ENCODE measurements at places on chromosomes 13 and 19.

DNA sequence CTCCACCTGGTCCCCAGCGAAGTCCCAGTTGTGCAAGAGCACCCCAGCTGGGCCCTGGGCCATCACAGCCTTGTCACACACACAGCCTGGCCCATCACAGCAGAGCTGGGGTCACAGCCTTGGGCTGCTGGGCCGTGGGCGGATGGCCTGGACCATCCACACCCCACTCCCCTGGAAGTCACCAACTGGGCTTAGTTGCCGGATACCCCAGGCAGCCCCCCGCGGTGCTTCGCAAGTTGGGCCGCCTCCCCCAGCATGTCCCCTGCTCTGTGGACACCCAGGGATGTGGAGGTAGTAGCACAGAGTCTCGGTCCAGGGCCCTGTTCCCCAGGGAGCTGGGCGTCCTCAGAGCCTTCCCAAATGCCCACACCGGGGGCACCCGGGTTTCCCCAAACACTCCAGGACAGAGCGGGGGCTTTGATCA is 4.5 kb upstream of the ZNF554 start:
- no peak for DNase-seq

DNA sequence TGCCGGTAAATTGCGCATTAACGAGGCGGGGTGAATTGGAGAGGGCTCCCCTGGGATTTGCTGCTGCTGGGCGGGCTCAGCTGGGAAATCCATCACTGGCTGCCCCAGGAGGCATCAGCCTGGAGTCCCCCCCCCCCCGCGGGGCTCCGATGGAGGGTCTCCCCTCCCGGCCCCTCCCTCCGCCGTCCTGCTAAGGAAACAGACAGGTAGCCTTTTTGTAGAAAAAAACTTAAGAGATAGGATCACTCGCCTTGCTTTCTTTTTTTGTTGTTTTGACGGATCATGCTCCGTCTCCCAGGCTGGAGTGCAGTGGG is 6.8 kb downstream of the TLE6 start:
- no peak for DNase-seq

GRCh38 chr13:88945793-88946192 is 1274.6 kb downstream of the SLITRK5 start:
- DNase-seq: no peak

DNA sequence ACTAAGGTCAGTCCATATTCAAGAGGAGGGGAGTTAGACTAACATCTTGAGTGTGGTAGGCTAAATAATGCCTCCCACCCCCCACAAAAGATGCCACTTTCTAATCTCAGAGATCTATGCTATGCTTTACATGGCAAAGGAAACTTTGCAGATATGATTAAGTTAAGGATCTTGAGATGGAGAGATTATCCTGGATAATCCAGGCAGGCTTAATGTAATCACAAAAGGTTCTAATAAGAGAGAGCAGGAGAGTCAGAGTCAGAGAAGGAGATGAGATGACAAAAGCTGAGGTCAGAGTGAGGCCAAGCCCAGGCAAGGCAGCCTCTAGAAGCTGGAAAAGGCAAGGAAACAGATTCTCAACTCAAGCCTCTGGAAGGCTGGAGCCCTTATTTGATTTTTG is 1011.6 kb downstream of the PCDH9 start:
- DNase-seq: no peak

GRCh38 chr13:84902243-84902642 is 897.0 kb downstream of the SLITRK6 start:
- no peak for DNase-seq

DNA sequence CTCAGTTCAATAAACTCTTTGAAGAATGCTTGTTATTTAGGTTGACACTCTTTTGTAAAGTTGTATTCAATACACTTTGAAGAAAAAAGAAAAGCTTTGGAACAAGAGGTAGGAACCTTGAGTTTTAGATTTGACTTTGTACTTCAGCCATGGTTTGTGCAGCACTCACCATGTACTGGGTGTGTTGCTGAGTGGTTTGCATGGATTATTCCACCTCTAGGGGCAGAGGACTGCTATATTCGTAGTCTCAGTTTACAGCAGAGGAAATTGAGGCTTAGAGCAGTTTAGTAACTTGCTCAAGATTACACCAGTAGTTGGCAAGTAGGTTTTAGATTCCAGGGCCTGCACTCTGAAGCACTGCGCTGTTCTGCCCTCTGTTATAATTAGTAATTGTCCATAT is 68.8 kb downstream of the DNAJC3 start:
- no peak for DNase-seq

- no peak for DNase-seq
These were observed 224.0 kb upstream of the UBL3 start for GRCh38 chr13:30074431-30074830.

DNA sequence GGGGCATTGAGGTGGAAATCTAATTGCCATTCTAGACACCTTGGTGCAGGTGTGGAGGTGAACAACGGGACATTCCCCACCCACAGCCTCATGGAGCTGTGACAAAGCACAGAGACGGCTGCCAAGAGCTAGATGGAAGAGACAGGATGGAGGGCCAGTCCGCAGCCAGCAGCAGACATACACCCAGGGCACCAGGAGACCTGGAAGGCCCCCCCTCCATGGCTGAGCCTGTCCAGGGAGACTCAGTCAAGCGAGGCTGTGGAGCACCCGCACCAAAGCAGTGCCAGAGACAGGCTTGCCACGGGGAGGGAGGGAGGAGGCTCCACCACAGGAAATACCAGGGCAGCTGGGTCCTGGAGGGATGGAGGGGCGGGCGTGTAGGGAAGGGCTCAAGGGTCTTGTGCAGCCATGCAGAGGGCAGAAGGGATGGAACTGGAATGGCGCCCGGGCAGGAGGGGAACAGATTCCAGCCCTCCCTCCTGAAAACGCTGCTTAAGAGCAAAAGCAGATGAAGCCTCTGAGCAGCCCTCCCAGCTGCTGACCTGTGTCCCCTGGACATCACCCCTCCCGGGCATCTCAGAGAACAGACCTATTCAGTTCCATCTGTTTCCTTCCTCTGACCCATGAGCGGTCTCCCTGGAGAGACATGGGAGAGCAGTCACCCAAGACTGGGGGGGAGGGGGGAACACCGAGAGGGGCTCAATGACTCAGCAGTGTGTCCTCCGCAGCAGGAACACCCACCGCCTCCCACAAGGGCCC is 14.4 kb downstream of the EPS15L1 start:
- peak; percentile 20 for DNase-seq

GRCh38 chr13:59476366-59476765 is 687.4 kb downstream of the DIAPH3 start:
- no peak for DNase-seq

GRCh38 chr19:40709817-40710216 is 6.9 kb downstream of the COQ8B start:
- no peak for DNase-seq

DNA sequence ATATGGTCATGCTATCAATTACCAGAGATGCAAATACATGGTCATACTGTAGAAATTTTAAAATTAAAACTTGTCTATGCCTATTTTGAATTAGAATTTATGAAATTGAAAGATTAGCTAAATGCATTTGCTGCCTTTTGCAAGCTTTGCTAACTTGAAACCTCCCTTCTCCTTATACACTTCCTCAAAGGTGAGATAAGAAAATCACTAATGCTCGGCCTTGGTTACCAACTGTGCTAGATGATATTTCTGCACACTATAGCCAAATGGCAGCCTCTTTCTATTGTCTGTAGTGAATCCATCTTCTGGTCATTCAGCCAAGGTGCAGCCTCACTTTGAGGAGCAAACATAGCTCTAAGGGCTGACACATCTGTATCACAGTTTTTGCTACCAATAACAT is 31.1 kb upstream of the MYCBP2 start:
- no peak for DNase-seq

GRCh38 chr19:47729468-47729798 is 15.9 kb upstream of the NOP53 start:
- DNase-seq: no peak

GRCh38 chr13:64866331-64866730 is 2363.8 kb downstream of the PCDH9 start:
- DNase-seq: no peak

GRCh38 chr13:31846961-31847752 is 107.8 kb downstream of the RXFP2 start:
- DNase-seq: no peak

GRCh38 chr19:19420570-19421298 is 15.3 kb downstream of the GATAD2A start:
- no peak for DNase-seq

DNA sequence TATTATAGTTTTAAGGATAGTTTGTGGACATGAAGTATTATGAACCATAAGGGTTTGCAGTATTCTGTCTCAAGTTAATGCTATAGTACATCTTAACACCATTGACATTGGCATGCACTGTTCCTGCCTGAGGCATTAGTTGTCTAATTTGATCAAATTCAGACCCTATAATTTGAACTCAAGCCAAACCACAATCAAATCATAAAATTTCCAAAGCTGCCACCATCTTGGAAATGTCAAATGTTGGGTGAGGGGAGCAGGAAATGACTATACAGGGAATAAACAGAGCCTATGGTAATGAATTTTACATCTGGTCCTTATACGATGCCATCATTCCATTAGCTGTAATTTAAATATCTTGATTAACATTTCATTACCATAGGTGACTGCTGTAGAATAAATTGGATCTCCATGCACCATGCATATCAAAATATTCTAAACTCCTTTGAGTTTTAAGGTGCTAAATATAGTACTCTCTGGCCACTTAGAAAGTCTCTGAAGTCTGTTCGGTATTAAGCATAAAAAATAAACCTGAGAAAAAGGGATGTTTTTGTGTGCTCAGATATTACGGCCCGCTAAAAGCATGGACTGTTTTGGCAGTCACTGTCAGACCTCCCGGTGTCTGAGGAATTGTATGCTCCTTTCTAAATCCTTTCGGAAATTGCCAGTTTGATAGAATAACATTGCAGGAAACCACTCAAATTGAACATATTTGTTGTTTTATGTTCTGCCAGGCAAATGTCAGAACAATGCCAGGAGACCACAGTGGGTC is 257.7 kb downstream of the SPRY2 start:
- DNase-seq: no peak

GRCh38 chr13:39616087-39616694 is 13.2 kb upstream of the LHFPL6 start:
- DNase-seq: peak; percentile 3

- DNase-seq: peak; percentile 26
These were observed 15.4 kb downstream of the FCHO1 start for GRCh38 chr19:17766543-17767131.

- no peak for DNase-seq
These were observed 851 bp downstream of the ZNF320 start for GRCh38 chr19:52896431-52897137.

All from activated CD4-positive, alpha-beta T cell treated with anti-CD3 and anti-CD28 coated beads for 4 hours (primary cell).